CD8-positive, alpha-beta T cell (primary cell): ENCODE measurements at places on chromosomes 12 and 14. TPM values are rescaled to one million over a fixed set of nuclear protein-coding genes. Genes with fewer than 3 reads are reported as not detected.

Gene SLC7A7
- 0.33 TPM for total RNA-seq

Gene SMOC1
- not detected for total RNA-seq

DNA sequence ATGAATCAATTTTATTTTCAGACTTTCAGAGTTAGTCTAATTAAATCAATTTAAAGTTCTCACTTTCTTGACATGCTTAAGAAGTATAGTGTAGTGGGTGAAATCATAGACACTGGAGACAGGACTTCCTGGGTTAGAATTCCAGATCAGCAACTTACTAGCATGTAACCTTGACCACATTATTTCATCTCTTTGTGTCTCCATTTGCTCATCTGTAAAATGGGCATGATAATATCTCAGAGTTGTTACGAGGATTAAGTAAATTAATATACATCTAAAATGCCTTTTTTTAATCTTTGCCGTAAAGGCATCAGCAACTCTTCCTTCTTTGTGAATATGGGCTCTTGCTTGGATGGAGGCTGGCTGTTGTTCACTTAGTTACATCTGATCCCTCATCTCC lies 1.3 kb upstream of the ERGIC2 start:
- no peak for DNase-seq

GRCh38 chr12:50243507-50243906 lies 39.8 kb downstream of the LIMA1 start:
- no peak for DNase-seq

- DNase-seq = no peak
Measured at GRCh38 chr14:86739761-86740160, 1209.8 kb downstream of the FLRT2 start.

DNA sequence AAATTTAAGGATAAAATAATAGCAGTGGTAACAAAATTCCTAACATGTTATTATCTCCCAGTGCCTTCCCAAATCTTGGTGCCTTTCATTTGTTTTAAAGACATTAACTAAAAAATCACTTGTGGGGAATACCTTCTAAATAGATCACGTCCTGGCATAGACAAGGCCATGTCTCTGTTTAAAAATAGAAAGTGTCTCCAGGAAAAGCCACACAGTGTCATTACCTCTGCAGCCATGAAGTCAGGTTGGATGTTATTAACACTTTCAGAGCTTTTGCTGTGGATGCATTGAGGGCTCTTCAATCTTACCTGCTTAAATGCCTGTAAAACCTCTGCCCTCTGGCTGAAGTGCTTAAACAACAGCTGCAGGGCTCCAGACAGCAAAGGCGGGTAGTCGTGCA lies 211.1 kb downstream of the ITPR2 start:
- no peak for DNase-seq
